ENCODE measurements at places on chromosomes 2 and 18. TPM values are rescaled to one million over a fixed set of nuclear protein-coding genes. Genes with fewer than 3 reads are reported as not detected.

CDKL4 gene
- total RNA-seq = 0.11 TPM

GRCh38 chr2:178072000-178072382, 586 bp downstream of the PDE11A start:
- no peak for DNase-seq

DNA sequence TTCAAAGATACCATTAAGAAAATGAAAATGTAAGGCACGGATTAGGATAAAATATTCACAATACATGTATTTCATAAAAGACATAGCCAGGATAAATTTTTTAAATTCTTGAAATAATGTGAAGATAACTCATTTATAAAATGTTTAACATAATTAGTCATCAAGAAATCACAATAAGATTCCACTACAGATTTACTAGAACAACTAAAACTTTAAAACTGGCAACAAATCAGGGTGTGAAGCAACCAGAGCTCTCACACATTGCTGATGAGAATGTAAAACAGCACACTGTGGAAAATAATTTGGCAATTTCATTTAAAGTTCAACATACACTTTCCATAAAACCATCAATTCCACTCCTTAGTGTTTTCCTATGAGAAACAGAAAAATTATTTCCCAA, 89.6 kb upstream of the UBE2E3 start:
- no peak for DNase-seq

AMER3 gene
- not detected for total RNA-seq

DNA sequence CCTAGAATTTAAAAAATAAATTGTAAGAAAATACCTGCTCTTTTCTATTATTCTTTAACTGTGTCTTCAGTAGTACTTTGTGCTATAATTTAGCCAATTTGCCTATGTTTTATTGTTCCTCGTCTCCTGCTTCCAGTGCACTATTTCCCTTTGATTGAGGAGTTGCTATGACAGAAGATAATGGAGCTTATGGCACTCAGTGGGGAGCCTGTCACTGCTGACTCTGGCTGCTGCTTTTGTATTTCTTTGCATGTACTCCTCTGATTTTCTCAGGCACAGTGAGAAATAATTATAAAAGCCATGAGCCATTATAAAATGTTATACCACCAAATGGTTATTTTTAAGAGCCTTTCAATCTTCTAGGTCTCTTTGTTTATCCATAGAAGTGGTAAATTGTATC, 1310.8 kb upstream of the SLC39A10 start:
- DNase-seq = no peak

STEAP3 gene
- total RNA-seq = 0.78 TPM

GRCh38 chr18:13545955-13546354, 180.4 kb downstream of the FAM210A start:
- DNase-seq = no peak

- DNase-seq = no peak
These were observed 210.1 kb upstream of the RAB6C start for GRCh38 chr2:129769185-129769991.

- DNase-seq = no peak
These were observed 73.3 kb downstream of the PIK3C3 start for GRCh38 chr18:42028247-42028832.

- DNase-seq = no peak
These were observed 95.6 kb downstream of the SP3 start for GRCh38 chr2:173869244-173870229.

- DNase-seq = no peak
These were observed 2181.4 kb upstream of the PIK3C3 start for GRCh38 chr18:39773646-39774045.

CACNB4 gene
- total RNA-seq = 0.23 TPM

UGT1A5 gene
- not detected for total RNA-seq

- DNase-seq = no peak
These were observed 536 bp upstream of the SLC25A12 start for GRCh38 chr2:171894612-171894947.

MARCO gene
- not detected for total RNA-seq

- no peak for DNase-seq
These were observed 250.9 kb downstream of the ICOS start for GRCh38 chr2:204187229-204188083.

- no peak for DNase-seq
These were observed 466.0 kb downstream of the PTH2R start for GRCh38 chr2:208872591-208872990.

- DNase-seq = no peak
These were observed 109.1 kb downstream of the FIGN start for GRCh38 chr2:163626639-163627109.

- DNase-seq = no peak
These were observed 35.7 kb downstream of the DYNAP start for GRCh38 chr18:54626779-54627178.

WDR43 gene
- 128 TPM for total RNA-seq

GRCh38 chr2:212052412-212053159, 486.0 kb downstream of the ERBB4 start:
- DNase-seq = no peak

- no peak for DNase-seq
These were observed 1.5 kb upstream of the RESP18 start for GRCh38 chr2:219334076-219334475.

GRCh38 chr2:150109912-150110311, 377.6 kb downstream of the RND3 start:
- DNase-seq = no peak
